ENCODE measurements at places on chromosomes 5 and 9. TPM values are rescaled to one million over a fixed set of nuclear protein-coding genes. Genes with fewer than 3 reads are reported as not detected.

Gene POLR1E
- total RNA-seq, result 55.8 TPM

Gene JAKMIP2
- 10.8 TPM for total RNA-seq

Gene TMEM245
- total RNA-seq, result 56.7 TPM

Gene SLC24A2
- under 0.01 TPM for total RNA-seq

Gene PCDHA9
- 0.11 TPM for total RNA-seq

Gene WDR38
- total RNA-seq, result not detected

Gene PDGFRB
- 160 TPM for total RNA-seq

Data from uterine smooth muscle cell (primary cell).